IPS DF 6.9 (cell line): ENCODE measurements at places on chromosomes 2 and 18.

GRCh38 chr2:86704459-86704971, 15.6 kb upstream of the RMND5A start:
- no peak for DNase-seq

DNA sequence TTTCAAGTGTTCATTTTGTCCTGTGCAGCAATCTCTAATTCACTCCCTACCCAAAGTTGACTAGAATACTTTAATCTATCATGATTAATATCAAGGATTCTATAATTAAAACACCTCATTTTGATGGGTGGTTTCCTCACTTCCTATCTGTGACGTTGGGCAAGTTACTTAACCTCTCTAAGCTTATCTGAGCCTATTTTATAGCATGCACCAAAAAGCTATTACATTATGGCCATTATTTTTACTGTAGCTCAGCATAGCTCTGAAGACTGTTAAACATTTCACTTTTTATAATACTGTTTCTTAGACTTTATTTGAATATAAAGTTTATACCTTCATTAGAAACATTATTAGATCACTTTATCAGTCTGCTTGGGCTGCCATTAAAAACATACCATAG, 579.6 kb upstream of the NXPH2 start:
- no peak for DNase-seq

- no peak for DNase-seq
Measured at GRCh38 chr2:102245266-102246151, 58.7 kb downstream of the IL1RL2 start.

GRCh38 chr18:40987581-40987980, 967.5 kb upstream of the PIK3C3 start:
- DNase-seq, result no peak

- DNase-seq, result no peak
Measured at GRCh38 chr2:9095690-9096089, 92.2 kb upstream of the MBOAT2 start.

GRCh38 chr18:74513883-74514205, 17.7 kb downstream of the CNDP2 start:
- DNase-seq, result no peak

GRCh38 chr2:176137906-176138305, 8.4 kb downstream of the HOXD8 start:
- no peak for DNase-seq

DNA sequence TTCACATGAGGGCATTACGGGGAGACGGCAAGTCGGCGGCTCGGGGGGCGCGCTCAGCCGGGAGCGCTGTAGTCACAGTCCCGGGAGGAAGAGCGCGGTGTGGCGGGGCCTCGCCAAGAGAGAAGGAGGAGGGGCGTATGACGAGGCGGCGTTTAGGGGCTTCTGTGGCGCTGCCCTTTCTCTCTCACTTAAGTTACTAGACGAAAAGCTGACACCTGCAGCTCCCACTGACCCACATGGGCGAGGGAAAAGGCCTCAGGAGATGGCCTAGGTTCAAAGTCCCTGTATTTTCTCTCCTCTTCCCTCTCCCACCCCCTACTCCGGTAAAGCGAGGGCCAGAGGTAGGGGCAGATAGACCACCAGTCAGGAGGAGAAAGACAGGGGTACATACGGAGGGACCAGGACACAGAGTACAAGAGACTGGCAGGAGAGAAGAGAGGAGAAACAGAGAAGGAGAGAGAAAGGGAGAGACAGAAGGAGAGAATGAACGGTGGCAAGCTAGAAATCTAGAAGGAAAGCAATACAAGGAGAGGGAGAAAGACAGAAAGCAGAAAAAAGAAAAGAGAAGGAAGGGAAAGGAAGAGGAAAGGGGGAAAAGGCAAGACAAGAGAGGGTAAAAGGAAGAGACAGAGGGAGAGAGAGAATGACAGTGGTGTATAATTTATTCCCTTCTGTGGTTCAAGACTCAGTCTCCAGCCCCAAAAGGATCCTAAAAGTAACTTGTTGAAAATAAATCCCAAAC, 3.8 kb downstream of the SIX2 start:
- DNase-seq, result no peak

DNA sequence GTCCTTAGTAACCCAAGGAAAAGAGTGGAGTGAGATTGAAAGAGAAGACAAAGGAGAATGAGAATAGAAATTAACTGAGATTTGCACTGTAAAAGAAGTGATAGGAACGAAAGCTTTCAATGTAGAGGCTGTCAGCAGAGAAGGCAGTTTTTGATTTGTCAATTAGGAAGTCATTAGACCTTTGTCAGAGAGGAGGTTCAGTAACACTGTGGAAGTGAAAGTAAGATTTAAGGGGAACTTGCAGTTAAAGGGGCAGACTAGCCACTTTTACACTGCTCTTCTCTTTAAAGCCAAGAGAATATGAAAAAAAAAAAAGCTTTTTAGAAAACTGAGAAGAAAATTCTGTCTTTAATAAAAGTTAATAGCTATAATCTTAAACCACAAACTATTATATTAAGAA, 11.5 kb upstream of the KYNU start:
- DNase-seq, result no peak

DNA sequence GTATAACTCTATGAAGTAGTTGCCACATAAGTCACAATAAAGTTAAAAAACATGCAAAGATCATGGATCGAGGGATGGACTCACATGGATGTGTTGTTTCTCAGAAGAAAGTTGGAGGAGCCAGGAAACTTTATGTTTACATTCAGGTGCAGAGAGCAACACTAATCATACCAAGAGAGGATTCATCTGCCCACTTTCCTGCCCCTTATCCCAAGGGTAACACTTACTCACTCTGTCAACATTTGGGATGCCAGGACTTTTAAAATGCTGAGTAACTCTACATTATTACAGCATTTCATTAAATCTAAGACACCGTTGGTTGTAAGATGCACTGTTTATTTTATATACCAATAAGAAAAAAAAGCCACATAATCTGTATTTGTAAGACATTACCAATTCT, 170.4 kb downstream of the KCNE4 start:
- DNase-seq, result no peak

DNA sequence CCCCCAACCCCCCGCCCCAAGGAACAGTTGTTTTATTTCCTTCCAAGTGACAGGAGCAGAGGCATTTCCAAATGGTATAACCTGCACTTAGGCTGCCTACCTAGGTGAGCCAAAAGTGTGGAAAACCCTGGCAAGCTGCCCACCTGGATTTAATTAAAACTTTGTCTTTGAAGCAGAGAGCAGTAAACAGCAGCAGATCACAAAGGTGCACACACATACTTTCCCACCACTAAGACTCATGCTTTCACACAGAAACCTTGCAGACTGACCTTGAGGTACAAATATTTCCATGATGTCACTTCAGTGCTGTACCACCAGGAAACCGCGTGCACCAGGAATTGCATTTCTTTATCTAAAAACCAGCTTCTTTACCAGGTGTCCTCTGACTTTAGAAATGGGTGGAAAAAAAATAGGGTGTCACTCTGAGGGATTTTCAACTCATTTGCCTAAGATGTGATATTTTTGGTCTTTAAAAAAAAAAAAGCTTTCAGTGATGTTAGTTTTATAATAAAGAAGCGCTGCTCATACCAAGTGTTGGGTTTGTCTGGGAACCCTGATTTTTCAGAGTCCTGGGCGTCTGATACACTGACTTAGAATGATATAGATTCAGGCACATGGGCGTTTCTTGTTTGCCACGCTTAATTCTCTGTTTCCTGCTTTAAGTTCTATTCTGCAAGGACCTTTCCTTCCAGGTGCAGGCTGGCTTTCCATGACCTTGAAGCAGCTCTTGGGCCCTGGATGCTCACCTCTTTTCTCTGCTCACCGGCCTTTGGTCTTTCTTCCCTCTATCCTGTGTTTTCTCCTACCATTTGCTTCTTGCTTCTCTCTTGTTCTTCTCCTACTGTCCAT, 70.7 kb upstream of the BCL2L11 start:
- no peak for DNase-seq

DNA sequence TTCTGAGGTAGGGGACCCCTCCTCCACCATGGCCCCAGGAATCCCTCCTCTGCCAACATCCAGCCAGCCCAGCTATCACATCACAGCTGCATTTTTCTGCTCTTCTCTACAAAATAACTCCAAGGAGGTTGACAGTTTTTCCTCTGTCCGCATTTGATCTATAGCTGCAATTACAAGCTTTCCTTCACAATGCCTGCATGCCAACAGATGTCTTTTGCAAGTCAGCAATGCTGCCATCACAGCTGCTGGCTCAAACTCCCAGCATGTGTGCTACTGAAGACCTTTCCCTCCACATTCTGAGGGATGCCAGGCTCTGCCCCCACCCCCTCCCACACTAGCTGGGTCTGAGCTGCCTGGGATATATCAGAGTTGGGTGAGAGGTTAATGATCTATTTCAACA, 51.7 kb downstream of the MCFD2 start:
- no peak for DNase-seq

DNA sequence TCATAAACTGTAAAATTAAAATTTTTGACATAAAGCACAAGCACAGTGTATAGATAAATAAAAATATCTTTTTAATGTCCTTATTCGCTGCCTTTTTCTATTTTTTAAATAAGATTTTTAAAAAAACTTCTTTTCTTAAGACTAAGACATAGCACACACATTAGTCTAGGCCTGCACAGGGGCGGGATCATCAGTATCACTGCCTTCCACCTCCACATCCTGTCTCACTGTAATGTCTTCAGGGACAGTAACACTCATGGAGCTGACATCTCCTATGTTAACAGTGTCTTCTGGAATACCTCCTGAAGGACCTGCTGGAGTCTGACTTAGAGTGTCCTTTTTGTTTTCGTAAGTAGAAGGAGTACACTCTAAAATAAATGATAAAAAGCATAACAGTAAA, 33.0 kb downstream of the VAPA start:
- no peak for DNase-seq

DNA sequence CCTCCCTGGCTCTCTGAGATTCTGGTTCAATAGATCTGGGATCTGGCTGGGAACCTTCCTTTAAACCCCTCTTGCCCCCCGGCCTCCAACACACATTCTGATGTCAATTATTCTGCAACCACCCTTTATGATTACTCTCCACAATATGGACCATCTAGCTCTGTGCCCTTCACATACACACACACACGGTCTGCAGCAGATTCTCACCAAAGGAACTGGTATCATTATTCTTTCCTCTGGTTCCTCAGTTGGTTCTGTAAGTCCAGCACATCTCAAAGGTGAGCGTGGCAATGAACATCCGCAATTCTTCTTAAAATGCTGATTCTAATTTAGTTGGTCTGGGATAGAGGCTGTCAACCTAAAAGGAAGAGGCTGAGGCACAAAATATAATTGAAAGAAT, 2.8 kb upstream of the TMEM163 start:
- no peak for DNase-seq

GRCh38 chr18:58412844-58413666, 215.8 kb downstream of the ALPK2 start:
- DNase-seq, result no peak

- no peak for DNase-seq
Measured at GRCh38 chr2:120785228-120785966, 49.7 kb downstream of the GLI2 start.

DNA sequence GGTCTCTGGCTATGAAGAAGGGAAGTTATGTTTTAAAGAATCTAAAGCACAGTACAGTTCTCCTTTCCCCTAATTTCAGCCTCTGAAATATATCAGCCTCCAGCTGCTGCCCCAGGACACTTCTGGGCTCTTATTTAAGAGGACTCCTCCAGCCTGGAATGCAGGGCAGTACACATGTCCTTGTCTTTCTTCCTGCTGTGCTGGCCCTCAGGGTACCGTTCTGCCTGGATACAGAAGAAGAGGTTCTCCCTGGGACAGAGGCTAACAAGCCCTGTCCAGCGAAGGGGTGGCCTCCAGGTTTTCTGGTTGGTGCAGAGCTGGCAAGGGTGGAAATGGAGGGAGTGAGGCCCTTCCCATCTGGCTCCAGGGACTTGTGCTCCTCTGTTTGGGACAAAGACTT, 22.1 kb downstream of the MLPH start:
- DNase-seq, result no peak

DNA sequence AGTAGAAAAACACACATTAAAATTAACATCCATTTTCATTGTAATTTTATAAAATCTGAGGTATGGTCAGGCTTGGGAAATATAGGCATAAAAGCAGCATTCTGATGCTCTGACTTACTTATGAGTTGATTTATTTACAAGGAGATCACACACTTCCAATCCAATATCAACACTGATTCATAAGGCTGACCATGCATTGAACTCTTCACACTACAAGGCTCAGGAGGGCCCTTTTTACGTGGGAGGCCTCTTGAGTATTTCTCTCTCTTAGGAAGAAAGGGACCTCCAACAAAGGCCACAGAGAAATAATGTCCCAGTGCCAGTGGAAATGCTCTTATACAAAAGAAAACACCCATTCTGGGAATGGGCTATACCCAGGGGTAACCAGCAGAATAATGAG, 222.8 kb downstream of the NAPG start:
- DNase-seq, result no peak

DNA sequence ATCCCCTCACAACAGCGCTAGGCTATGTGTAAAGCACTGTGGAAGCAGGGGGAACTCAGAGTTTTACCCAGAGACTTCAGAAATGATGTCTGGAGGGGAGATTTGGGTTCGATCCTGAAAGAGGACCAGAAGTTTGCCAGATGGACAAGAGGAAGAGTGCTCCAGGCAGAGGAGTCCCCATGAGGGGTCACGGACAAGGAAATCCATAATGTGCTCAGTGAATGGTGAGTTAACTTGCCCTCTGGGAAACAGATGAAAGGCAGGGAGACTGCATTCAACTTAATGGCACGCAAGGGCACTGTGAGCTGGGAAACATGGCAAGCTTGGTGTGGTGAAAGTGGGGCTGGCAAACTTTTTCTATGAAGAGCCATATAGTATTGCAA, 6.0 kb upstream of the ASAP2 start:
- DNase-seq, result no peak

- DNase-seq, result no peak
Measured at GRCh38 chr2:164213916-164214315, 407.4 kb downstream of the GRB14 start.

- DNase-seq, result no peak
Measured at GRCh38 chr2:231720987-231721966, 13.0 kb downstream of the PTMA start.

DNA sequence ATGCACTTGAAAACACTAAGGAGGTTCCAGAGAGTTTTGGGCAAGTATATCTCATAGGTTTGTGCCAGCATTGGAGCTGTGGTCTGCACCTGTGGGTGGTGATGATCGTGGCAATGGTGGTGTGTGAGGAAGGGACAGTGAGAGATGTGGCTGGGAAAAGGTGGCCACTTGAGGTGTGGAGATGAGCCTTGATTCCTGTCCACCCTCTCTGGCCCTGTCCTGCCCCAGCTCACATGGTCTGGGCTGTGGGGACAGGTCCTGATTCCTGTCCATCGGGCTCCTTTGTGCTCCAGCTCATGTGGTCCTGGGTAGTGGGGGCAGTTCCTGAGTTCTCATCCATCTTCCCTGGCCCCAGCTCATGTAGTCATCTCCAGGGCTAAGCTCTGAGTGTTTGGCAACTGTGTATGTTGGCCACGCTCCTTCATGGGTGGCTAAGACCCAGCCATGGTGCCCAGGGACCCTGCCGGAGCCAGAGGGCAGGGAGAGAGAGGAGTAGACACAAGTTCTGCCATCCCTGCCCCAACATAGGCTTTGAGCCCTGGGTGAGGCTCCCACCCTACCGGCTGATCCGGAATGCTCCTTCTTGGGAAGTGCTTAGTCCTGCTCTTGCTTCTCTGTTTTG, 294.4 kb upstream of the HDAC4 start:
- no peak for DNase-seq

GRCh38 chr2:191854382-191855372, 7.8 kb upstream of the CAVIN2 start:
- DNase-seq, result no peak

- DNase-seq, result no peak
Measured at GRCh38 chr18:3877678-3878077, 427.7 kb downstream of the TGIF1 start.
